Aorta (tissue), 5 donors: ENCODE measurements at places on chromosomes 5 and 9. TPM values are rescaled to one million over a fixed set of nuclear protein-coding genes. Genes with fewer than 3 reads are reported as not detected.

DNA sequence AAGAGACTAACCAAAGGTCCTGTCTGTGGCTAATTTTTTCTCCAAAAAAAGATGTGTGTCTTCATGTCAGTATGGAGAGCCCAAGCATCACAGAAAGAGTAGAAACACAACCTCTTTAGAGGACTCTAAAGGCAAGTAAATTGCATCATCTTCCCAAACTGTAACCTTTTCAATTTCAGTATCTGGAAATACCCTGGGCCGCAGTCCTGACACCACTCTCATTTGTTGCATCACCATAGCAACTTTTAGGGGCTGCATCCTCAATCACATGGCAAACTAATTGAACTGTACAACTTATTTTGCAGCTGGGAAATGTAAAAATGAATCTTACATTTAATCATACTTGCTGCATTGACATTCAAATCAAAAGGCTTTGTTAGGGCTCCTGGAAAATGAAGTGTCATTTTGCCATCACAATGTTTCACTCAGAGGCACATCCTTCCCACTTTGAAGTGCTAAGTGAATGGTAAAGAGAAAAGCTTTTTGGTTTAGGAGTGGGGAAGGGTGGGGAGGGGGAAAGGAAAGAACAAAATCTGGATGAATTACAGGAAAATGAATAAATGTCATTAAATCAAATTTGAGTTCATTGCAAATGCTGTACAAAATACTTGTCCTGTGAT lies 60.6 kb upstream of the GRIA1 start:
- no peaks in the 10 kb centered on the region for H3K4me1 ChIP-seq
- H3K36me3 ChIP-seq = no peaks in the 10 kb centered on the region
- no peak overlapping the region for H3K4me3 ChIP-seq
- no peak for DNase-seq
- no peaks in the 10 kb centered on the region for H3K27me3 ChIP-seq

- DNase-seq = no peak
- no peaks in the 10 kb centered on the region for H3K36me3 ChIP-seq
- no peaks in the 10 kb centered on the region for H3K27me3 ChIP-seq
- H3K4me1 ChIP-seq = no peaks in the 10 kb centered on the region
These were observed 100.3 kb downstream of the MUSK start for GRCh38 chr9:110768886-110769285.

Gene FUT7
- 0.68 TPM for total RNA-seq

GRCh38 chr9:130423272-130423671 lies 21.5 kb upstream of the ASS1 start:
- peak; percentile 56 for DNase-seq
- no peaks in the 10 kb centered on the region for H3K27me3 ChIP-seq
- no peaks in the 10 kb centered on the region for H3K4me1 ChIP-seq
- H3K36me3 ChIP-seq = no peaks in the 10 kb centered on the region

DNA sequence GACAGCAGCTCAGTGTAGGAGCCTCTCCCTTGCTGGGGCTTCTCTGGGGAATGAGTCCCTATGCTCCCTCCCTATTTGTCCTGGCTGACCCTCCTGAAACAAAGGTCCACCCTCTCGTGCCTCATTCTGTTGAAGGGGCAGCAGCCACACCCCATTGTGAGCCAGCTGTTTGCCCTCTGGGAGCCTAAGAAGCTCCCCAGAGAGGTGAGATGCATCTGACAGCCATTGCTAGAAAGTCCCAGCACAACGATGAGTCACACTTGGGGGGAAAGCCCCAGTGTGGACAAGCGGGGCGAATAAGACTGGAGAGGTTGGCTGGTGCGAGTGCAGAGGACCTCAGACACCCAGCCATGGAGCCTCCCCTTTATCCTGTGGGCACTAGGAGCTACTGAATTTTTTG lies 101.4 kb downstream of the PPARGC1B start:
- DNase-seq = no peak
- no peak overlapping the region for H3K27ac ChIP-seq
- H3K4me3 ChIP-seq = no peak overlapping the region
- H3K4me1 ChIP-seq = no peaks in the 10 kb centered on the region

DNA sequence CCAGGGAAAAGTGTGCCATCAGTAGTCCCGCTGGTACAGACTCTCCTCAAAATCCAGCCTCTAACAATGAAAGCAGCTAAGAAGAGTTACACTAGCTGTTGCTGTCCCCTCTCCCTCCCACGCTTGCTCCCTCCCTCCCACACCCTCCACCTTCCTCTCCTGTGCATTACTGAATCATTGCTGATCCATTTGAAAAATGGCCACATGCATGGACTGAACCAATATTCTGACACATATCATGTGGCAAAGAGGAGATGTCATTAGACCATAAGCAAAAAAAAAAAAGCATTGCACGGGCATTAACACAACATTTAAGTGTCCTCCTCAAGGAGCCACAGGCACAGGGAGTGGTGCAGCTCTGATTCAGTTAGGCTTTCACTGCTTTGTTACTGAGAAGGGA lies 37.9 kb downstream of the LHFPL2 start:
- no peaks in the 10 kb centered on the region for H3K27me3 ChIP-seq
- peaks cover 4% of the 10 kb centered on the region for H3K4me1 ChIP-seq
- no peaks in the 10 kb centered on the region for H3K36me3 ChIP-seq
- DNase-seq = no peak
- H3K4me3 ChIP-seq = no peak overlapping the region

GRCh38 chr5:109168151-109168550 lies 241.6 kb downstream of the PJA2 start:
- no peak overlapping the region for H3K4me3 ChIP-seq
- H3K4me1 ChIP-seq = no peaks in the 10 kb centered on the region
- H3K27me3 ChIP-seq = no peaks in the 10 kb centered on the region
- no peak for DNase-seq

Gene CCDC180
- total RNA-seq = 5.3 TPM

DNA sequence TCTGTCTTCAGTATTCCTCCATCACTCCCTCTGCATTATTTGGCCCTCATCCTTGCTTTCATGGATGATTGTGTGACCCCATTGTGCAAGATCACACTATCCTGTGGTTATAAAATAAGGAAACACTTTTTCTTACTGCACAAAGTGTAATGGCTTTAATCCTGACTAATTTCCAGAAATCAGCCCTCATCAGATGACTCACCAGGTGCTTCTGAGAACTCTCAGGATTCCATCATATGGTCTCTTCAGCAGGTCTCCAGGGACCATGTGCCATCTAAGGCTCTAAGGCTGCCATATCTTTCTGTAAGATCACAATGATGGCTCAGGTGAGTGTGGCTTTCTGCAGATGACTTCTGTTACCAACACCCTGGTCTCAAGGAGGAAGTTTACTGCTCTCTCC lies 27.3 kb upstream of the FER start:
- no peak overlapping the region for H3K27ac ChIP-seq
- H3K27me3 ChIP-seq = no peaks in the 10 kb centered on the region
- DNase-seq = no peak
- H3K36me3 ChIP-seq = no peaks in the 10 kb centered on the region

DNA sequence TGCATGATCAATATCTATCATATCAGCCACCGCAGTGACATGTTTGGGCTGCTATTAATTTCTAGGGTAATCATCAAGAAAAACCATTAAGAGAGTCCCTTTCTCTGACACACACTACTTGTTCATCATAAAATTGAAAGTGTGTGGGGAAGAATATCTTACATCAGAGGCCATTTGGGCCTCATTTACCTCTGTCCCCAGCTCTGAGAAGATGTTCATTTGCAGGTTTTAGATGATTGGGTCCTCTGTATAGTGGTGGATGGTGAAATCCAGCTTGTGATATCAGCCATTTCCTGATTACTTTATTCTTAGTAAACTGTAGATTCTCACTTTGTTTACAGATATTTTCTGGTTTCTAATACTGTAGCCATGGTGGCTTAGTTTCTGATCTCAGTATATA lies 29.8 kb upstream of the PJA2 start:
- DNase-seq = no peak
- H3K27ac ChIP-seq = no peak overlapping the region
- no peaks in the 10 kb centered on the region for H3K4me1 ChIP-seq

- no peaks in the 10 kb centered on the region for H3K36me3 ChIP-seq
- H3K27ac ChIP-seq = no peak overlapping the region
- H3K4me3 ChIP-seq = no peak overlapping the region
These were observed 286.5 kb downstream of the MLLT3 start for GRCh38 chr9:20335668-20336332.

- no peaks in the 10 kb centered on the region for H3K36me3 ChIP-seq
- H3K4me1 ChIP-seq = no peaks in the 10 kb centered on the region
- no peak overlapping the region for H3K4me3 ChIP-seq
- no peaks in the 10 kb centered on the region for H3K27me3 ChIP-seq
- no peak overlapping the region for H3K27ac ChIP-seq
These were observed 9.1 kb downstream of the NOTCH1 start for GRCh38 chr9:136536721-136537241.

DNA sequence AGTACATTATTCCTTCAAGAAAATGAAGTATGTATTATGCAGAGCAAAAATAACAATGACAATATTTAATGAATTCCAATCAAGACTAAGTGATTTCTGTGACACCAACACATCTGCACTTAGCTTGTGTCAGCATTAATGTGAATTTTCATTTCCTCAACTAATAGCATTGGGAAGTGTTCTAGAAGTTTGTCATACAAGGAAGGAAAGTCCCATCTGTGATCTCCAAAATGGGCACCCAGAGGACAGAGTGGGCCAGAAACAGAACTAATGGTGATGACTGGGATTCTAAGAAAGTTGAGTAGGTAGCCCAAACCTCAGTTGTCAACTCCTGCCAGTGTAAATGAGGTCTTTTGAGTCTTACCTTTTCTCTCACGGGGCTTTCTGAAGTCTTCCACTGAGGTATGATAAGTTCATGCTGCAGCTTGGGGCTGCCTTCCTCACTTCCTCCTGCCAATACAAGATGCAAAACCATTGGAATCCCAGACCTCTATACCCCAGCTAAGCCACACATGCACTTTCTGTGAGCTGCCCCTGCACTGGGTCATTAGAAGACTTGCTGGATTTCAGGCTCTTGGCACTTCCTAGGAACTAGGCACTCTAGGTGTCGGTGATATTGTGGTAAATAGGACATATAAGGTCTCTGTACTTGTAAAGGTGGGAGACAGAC lies 4.9 kb downstream of the ADAM19 start:
- DNase-seq = no peak
- H3K27me3 ChIP-seq = no peaks in the 10 kb centered on the region
- no peaks in the 10 kb centered on the region for H3K4me1 ChIP-seq
- H3K27ac ChIP-seq = no peak overlapping the region
- no peaks in the 10 kb centered on the region for H3K36me3 ChIP-seq

GRCh38 chr9:129206905-129207304 lies 28.8 kb upstream of the IER5L start:
- no peak overlapping the region for H3K4me3 ChIP-seq
- DNase-seq = no peak
- no peaks in the 10 kb centered on the region for H3K4me1 ChIP-seq

Gene TAF1L
- total RNA-seq = 0.06 TPM

GRCh38 chr5:95664204-95664786 lies 17.7 kb downstream of the RFESD start:
- no peak overlapping the region for H3K27ac ChIP-seq
- no peak overlapping the region for H3K4me3 ChIP-seq
- H3K36me3 ChIP-seq = no peaks in the 10 kb centered on the region
- no peaks in the 10 kb centered on the region for H3K27me3 ChIP-seq
- H3K4me1 ChIP-seq = no peaks in the 10 kb centered on the region
- DNase-seq = no peak

DNA sequence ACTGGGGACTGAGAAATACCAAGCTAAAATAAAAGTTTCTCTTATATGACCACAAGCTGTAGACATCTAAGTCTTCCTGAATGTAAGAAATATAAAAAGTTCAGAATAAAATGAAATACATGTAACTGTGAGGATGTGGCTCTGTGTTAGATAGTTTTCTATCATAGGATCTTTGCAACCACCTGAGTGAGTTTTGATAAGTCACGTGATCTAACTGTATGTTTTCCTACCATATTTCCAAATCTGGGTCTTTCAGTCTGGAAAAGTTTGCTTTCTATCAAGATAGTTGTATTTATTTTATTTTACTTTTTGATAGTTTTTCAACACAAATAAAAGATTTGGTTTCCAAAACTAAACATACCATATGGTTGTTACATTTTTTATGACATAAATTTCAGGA lies 1905.8 kb upstream of the ACO1 start:
- no peak overlapping the region for H3K27ac ChIP-seq
- no peaks in the 10 kb centered on the region for H3K36me3 ChIP-seq
- H3K4me1 ChIP-seq = no peaks in the 10 kb centered on the region

Gene CBY3
- not detected for total RNA-seq

Gene TCERG1
- 57.2 TPM for total RNA-seq

Gene ZFP37
- total RNA-seq = 4.5 TPM

DNA sequence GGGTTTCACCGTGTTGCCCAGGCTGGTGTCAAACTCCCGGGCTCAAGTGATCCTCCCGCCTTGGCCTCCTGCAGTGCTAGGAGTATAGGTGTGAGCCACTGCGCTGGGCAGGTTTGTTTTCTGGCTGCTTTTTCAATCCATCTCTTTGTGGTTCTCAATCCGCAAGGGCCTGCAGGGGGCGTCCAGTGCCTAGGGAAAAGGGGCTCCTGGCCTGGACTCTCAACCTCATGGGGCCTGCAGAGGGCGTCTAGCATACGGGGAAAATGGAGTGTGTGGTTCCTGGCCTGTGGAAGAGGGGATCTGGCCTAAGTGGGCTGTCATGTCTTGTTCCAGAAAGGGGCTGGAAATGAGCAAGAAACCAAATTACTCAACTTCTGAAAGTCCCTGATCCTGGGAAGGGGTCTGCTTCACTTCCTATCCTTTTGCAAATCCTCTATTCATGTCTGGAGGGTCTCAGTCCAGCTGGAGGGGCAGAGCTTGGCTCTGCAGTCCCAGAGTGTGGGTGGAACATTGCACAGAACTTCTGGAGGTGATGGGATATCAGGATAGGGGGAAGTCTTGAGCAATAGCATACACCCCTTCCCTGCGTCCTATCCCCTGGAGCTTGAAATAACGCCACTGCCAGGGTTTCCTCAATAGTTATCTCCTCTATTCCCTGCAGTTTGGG lies 12.7 kb upstream of the CCL27 start:
- H3K4me3 ChIP-seq = no peak overlapping the region
- H3K27ac ChIP-seq = no peak overlapping the region
- peak; percentile 83 for DNase-seq

GRCh38 chr5:56327809-56328208 lies 94.7 kb upstream of the ANKRD55 start:
- no peak overlapping the region for H3K4me3 ChIP-seq
- no peaks in the 10 kb centered on the region for H3K36me3 ChIP-seq
- no peak overlapping the region for H3K27ac ChIP-seq
- H3K4me1 ChIP-seq = no peaks in the 10 kb centered on the region

GRCh38 chr5:72179028-72179815 lies 71.9 kb downstream of the MAP1B start:
- H3K36me3 ChIP-seq = peaks cover 2% of the 10 kb centered on the region
- H3K4me1 ChIP-seq = peaks cover 6% of the 10 kb centered on the region
- H3K27ac ChIP-seq = peak overlapping the region; percentile 98

- H3K27ac ChIP-seq = no peak overlapping the region
- no peak overlapping the region for H3K4me3 ChIP-seq
- no peaks in the 10 kb centered on the region for H3K27me3 ChIP-seq
- no peak for DNase-seq
These were observed 74.2 kb downstream of the PTPN3 start for GRCh38 chr9:109423877-109424276.

Gene SLC6A3
- total RNA-seq = 0.23 TPM

Gene PCDH12
- 10.3 TPM for total RNA-seq
